ENCODE measurements at places on chromosomes 3 and 15.

GRCh38 chr15:41832875-41833274 lies 5.0 kb downstream of the JMJD7 start:
- DNase-seq: no peak

GRCh38 chr3:127491909-127492308 lies 98.6 kb downstream of the TPRA1 start:
- no peak for DNase-seq

- no peak for DNase-seq
These were observed 1113.2 kb downstream of the IGSF11 start for GRCh38 chr3:117921411-117921810.

DNA sequence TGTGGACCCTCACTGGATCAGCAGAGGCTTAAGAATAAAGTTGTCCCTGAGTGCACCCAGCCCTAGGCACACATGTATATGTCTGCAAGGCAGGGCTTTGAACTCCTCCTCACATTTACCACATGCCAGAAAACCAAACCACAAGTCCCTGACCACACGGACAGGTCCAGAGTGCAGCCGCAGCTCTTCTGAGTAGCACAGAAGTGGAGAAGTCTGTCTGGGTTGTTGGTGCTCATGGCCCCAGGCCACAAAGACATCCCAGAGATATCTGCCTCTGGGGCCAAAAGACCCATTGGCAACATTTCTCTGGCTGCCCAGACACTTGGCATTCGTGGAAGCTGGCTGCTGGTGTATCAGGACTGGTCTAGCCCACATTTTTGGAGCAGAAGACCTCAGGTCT lies 17.4 kb downstream of the SUSD5 start:
- DNase-seq: no peak

- DNase-seq: peak; percentile 3
These were observed 77.1 kb downstream of the WDR76 start for GRCh38 chr15:43903864-43904290.

DNA sequence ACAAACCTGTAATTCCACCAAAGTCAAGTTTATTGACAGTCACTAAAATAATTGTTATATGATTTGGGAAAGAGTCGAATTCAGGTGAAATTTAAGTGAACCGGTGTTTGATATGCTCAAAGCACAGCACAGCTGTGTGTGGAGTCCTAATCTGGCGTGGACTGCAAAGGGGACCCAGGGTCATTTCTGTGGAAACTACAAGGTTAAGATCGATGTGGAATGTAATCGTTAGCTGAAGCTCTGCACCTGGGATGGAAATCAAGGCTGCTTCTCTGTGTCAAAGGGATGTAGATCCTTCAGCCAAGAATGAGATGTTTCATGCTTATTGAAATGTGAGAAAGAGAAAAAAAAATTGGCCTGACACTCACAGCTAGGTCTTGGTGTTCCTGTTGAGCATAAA lies 1.6 kb upstream of the ELP6 start:
- DNase-seq: no peak

- DNase-seq: no peak
These were observed 167.9 kb downstream of the ROBO2 start for GRCh38 chr3:77207753-77208152.

- DNase-seq: no peak
These were observed 563.6 kb downstream of the NAALADL2 start for GRCh38 chr3:175422744-175423143.

- no peak for DNase-seq
These were observed 454.6 kb upstream of the ARPP21 start for GRCh38 chr3:35184775-35185174.

DNA sequence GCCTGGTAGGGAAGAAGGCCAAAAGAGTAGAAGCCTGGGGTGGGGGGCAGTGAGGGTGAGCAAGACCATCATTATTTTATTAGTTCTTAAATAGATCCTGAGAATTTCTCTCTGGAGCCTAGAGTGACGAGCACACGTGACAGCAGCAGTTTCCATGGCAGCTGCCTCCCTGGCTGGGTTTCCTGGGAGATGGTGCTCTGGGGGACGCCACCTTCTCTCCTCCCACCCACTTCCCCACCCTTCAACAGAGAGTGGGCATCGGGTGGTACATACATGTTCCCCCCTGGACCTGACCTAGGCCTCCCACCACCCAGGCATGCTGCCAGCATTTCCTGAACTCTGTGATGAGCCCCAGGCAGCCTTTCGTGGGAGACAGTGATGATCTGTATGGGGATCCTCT lies 12.9 kb downstream of the CELF6 start:
- no peak for DNase-seq

- no peak for DNase-seq
These were observed 44.1 kb downstream of the FAM3D start for GRCh38 chr3:58622436-58622835.

DNA sequence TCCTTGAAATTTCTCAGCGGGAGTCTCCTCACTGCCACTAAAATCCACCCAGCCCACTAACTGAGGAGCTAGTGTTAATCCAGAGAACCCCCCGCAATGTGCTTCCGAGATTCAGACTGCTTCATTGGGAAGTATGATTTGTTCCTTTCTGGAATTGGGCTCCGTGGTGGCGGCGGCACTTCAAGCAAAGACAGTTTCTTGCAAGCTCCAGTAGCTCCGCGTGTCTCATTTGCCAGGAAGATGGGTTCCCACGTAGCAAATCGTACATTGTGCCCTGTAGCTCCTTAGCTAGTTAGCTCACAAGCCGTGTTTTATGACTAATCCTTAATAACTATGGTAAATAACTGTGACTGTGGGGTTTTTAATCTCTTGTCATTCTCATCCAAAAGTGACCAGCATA lies 45.4 kb downstream of the SLC6A1 start:
- DNase-seq: no peak

DNA sequence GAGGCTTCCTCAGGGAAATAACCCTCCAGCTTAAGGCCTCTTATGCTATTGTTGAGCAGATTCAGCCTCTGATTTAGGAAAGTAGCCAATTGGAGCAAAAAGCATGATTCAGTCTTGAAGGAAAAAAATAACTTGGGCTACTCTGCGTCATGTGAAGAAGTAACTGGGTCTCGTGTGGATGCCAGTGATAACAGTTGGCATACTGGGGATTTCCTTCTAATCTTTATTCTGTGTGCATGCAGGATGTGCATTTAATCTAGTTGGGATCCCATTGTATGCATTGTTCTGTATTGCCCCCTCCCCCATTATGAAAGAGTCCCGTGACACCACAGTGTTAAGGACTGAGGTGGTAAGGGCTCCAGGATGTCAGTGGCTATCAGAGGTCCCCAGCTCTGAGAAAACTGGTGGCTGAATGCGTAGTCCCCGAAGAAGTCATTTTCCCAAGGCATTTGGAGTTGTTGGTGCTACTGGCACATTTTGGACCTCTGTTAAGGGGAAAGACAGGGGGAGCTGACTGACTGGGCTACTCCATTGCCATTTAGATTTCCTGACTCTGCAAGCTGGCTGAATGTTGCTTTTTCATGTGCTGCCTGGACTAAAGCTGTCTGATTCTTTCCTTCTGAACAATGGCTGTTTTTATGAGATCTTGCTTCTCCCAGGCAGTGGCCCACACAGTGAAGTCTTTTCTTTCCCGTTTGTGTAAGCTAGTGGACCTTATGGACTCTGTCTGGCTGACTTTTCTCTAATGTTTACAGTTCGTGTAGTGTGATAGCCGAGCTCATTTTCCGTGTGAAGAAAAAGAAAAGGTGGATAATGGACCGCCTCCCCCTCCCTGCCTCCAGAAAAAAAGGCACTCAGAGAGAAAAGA lies 38.4 kb upstream of the TRAK1 start:
- no peak for DNase-seq

GRCh38 chr3:111282024-111282423 lies 210.4 kb downstream of the NECTIN3 start:
- no peak for DNase-seq

DNA sequence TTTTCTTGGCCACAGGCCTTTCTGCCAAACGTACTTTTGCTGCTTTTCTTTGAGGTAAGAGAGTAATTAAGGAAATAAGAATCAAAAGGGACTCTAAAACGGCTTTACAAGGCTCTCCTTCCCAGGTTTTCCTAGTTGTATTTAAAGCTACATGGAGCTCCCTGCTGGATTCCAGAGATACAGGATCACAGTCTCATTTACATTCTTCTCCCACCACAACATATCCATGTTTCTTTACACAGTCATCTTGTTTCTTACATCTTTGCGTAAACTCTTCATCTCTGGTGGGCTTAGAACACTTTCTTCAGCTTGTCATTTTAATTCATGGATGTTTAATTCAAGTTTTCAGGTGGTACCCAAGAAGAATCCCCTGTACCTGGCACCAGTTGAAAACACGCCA lies 117.6 kb upstream of the BFSP2 start:
- no peak for DNase-seq

DNA sequence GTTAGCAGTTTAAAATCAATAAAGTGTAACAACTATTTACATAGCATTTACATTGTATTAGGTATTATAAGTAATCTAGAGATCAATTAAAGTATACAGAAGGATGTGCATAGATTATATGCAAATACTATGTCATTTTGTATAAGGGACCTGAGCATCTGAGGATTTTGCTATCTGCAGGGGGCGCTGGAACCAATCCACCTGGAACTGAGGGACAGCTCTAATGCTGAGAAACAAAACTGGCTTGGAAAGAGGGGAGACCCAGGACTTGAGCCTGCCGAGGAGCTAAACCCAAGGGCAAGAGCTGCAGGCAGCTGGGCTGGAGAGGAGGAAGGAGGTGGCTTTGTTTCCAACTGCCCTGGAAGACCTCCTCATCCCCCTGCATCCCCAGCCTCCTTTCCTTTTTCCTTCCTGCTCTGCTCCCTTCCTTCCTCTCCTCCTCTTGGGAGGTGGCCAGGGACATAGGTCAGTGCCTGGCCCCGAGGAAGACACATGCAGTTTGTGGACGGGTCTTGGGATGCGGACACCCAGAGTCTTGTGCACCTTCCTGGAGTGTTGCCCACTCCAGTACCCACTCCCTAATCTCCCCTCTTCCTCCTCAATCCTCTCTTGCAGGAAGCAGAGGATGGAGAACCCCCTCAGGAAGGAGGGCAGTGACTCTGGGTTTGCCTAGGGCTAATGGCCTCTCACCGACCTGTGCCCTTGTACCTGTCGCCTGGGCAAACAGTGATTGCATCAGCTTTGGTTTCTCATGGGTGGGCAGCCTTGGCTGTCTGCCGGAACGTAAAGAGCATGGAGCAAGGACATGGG lies 825 bp upstream of the RTP3 start:
- peak; percentile 35 for DNase-seq

- no peak for DNase-seq
These were observed 761.3 kb downstream of the AGBL1 start for GRCh38 chr15:86840996-86841395.

GRCh38 chr3:98890181-98890835 lies 11.2 kb downstream of the DCBLD2 start:
- no peak for DNase-seq

GRCh38 chr3:66466606-66467270 lies 34.1 kb downstream of the LRIG1 start:
- DNase-seq: no peak

DNA sequence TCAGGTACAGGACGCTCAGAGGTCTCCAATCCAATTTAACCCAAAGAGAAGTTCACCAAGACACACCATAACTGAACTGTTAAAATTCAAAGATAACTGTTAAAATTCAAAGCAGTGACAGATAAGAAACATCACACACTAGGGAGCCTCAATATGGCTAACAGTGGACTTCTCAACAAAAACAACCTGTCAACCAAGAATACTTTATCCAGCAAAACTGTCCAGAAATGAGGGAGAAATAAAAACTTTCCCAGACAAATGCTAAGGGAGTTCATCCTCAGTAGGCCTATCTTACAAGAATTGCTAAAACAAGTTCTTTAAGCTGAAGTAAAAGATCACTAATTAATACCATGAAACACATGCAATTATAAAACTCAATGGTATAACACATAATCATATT lies 36.3 kb upstream of the MYLK start:
- no peak for DNase-seq

GRCh38 chr15:23069496-23070166 lies 30.3 kb upstream of the TUBGCP5 start:
- no peak for DNase-seq

Measured in stimulated activated CD8-positive, alpha-beta memory T cell treated with anti-CD3 and anti-CD28 coated beads, Interleukin-2, amount 100 ng/mL, for 1 hour (primary cell).